ENCODE measurements at places on chromosomes 4 and X.

DNA sequence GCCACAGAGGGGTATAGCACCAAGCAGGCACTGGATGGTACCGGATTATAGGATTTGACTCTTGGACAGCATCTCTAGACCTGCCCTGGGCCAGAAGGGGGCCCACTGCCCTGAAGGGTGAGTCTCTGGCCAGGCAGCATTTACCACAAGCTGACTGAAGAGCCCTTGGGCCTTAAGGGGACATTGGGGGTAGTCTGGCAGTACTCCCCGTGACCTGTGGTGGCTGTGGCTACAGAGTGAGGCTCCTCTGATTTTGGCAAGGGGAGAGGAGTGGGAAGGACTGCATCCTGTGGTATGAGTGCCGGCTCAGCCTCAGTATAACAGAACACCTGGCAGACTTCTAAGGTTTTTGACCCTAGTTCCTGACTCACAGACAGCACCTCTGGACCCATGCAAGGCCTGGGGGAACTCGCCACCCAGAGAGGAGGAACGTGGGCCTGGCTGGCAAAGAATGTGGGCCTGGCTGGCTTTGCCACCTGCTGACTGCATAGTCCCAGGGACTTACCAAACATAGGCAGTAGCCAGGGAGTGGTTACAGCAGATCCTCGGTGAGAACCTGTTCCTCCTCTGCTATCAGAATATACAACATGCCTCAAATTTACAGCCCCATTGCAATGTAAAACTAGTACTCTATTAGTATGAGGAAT, 48.1 kb downstream of the ABCB7 start:
- no peak for DNase-seq

GRCh38 chr4:87843936-87844335, 11.2 kb downstream of the MEPE start:
- DNase-seq, result no peak

- DNase-seq, result no peak
Observed at GRCh38 chrX:134749706-134750445, 91.6 kb upstream of the PLAC1 start.

DNA sequence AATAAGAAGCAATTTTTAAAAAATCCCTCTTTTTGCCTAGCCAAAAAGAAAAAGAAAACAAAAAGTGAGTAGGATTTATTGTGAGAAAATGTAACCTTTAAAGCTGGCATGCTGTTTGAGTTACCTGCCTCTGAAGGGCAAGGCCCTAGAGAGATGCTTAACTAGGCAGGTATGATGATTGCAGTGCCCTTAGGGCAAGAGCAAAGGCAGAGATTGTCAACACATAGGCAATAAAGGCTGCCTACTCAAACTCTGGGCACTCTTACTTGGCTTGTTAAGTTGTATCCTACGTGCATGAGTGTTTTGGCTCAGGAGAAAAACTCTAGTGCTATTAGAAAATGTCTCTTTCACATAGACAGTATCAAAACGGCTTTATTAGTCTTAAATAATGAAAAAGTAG, 306.0 kb downstream of the RPA4 start:
- DNase-seq, result no peak

- no peak for DNase-seq
Observed at GRCh38 chr4:90126805-90127204, 389 bp upstream of the CCSER1 start.

DNA sequence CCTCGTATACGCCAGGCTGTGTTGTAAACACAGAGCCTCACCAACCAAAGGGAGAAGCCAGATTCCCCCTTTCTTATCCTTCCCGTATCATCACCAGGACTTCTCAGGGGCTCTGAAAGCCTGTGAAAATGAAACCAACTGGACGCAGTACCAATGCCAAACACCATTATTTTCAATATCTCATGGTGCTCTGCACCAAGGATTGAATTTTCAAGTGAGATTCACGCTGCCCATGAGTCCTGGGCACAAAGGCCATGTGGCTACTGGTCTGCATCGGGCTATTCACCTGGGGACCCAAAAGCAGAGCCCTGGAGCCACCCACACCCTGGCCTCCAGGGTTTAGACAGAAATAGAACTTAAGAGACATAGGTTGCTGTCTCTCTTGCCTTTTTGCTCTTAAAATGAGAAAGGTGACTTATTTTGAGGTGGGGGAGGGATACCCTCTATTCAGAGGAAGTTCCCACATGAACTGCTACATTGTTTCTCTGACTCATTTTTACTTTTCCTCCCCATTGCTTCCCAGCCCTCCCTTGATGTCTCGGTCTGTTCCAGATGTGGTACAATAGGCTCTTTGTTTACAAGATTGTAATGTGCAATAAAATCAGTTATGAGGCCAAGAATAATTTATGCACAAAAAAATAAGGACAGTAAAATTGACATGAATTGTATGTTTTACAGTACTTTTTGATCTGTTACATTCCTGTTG, 55.4 kb downstream of the MAML3 start:
- no peak for DNase-seq
